Karpas-422 (cell line): ENCODE measurements at places on chromosomes 3 and 15.

- no peak for DNase-seq
Observed at GRCh38 chr3:142112601-142113000, 36.7 kb downstream of the TFDP2 start.

- DNase-seq: no peak
Observed at GRCh38 chr15:89812847-89813320, 1.8 kb downstream of the ANPEP start.

DNA sequence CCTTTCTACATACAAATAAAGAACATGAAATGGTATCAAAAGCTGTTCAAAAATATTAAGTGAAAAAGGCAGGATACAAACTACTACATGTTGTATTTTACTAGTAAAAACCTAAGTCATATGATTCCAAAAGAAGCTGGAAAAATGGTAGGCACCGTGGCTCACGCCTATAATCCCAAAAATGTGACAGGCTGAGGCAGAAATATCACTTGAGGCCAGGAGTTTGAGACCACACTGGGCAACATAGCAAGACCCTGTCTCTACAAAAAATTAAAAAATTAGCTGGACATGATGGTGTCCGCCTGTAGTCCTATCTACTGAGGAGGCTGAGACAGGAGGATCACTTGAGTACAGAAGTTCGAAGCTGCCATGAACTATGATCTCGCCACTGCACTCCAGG lies 1.7 kb downstream of the EMC7 start:
- no peak for DNase-seq

- no peak for DNase-seq
Observed at GRCh38 chr15:38795471-38796245, 231.0 kb upstream of the RASGRP1 start.

DNA sequence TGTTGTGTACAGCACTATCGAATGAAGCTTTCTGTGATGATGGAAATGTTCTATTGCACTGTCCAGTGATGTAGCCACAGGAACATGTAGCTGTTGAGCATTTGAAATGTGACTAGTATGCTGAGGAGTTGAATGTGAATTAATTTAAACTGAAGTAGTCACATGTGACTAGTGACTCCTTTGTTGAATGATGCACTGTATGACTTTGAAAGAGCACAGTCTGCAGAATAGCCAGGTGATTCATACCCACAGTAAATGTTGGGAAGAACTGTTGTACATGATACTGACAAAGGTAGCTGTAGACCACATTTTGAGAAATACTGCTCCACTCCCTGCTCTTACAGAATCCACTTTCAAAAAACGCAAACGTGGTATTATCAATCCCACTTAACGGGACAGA lies 34.0 kb upstream of the ACTL6A start:
- DNase-seq: no peak

- no peak for DNase-seq
Observed at GRCh38 chr3:147509448-147509847, 100.3 kb downstream of the ZIC1 start.

GRCh38 chr3:152235709-152236298 lies 32.9 kb upstream of the MBNL1 start:
- no peak for DNase-seq

GRCh38 chr3:38554127-38554827 lies 58.1 kb downstream of the EXOG start:
- no peak for DNase-seq

DNA sequence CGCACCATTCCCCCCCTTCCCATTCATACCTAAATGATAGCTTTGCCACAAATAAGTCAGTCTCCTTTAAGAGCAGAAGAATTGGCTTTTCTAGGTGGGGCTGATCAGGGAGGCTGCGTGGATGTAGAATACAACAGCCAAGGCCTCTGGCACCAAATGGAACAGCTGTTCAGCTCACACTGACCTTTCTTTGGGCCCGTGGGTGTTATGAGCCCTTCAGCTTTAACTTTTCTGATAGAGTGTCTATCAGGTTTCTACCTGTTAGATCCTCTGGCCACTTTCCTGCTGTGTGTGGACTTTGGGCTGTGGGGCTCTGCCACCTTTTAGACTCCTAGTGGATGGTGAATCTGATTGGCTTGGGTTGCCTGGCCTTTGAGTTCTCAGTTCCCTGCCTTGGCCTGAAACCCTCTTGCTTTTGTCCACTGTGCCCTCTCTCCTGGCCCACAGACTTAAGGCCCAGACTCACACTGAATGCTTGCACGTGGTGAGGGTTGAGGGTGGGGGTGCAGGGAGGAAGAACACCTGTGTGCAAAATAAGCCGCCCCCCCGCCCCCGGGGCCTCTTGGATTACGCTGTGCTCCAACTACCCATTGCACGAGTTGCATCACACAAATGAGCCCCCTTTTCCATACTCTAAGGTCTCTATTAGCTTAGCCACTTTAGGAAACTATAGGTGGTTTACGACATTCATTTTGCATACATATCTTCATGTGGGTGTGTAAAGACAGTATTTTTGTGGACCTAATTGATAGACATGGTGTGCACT lies 1.3 kb upstream of the RFX7 start:
- peak; percentile 95 for DNase-seq

GRCh38 chr3:133570937-133571320 lies 2.6 kb upstream of the CDV3 start:
- no peak for DNase-seq

- no peak for DNase-seq
Observed at GRCh38 chr3:195227871-195228270, 43.1 kb downstream of the XXYLT1 start.

GRCh38 chr15:35043373-35044095 lies 41.6 kb downstream of the NANOGP8 start:
- peak; percentile 77 for DNase-seq

DNA sequence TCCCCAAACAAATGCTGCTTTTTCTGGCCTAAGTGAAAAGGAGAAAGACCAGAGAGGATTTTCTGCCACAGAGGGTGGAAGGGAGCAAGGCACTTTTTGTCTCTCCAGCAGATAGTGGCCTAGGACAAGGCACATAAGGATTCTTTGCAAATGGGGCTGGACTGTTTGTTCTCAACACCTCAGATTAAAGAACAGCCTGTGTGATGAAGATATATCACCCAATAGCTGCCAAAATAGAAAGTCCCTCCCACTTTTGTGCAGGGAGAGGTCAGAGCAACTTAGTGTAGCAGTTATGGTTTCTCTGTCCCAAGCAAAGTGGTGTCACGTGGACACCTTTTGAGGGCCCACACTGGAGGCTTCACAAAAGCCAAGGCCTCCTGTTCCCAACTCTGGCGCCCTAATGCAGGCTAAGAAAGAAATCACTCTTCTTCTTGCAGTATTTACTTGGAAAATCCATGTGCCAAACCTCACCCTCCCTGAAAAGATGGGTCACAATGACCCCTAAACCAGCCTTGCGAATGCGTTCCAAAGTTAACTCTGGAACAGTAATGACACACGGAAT lies 84.9 kb downstream of the LRIG1 start:
- DNase-seq: peak; percentile 61

DNA sequence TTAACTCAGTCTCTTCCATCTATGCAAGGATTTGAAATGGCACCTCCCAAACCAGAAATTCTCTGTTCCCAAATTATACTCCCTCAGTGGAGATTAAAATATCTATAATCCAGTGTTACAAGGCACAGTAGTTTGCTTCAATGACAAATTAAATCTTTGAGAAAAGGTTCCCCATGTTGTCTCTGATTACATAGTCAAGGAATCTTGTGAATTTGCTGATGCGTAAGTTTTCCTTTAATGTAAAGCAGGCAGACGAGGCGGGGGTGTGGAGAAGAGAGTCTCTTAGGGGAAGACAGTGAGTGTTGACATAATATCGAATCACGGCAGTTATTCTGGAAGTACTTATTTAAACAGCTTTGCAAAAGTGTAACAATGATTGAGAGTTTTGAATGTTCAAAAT lies 236.4 kb upstream of the RARB start:
- no peak for DNase-seq

DNA sequence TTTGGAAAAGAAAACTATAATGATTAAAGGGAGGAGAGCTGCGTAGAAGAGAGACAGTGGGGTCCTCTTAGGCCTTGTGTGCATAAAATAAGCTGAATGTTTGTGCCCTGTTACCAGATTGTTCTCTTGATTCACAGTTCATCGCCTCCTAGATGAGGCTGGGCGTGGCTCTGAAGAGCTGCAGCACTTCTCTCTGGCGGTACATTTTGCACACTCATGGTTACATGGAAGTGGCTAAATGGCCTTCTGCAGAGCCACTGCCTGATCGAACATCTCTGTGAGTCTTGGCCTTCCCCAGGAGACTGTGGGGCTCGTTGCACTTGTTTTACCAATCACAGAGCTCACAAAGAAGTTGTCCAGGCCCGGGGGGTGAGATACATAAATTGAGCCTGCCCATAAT lies 208.8 kb downstream of the GABRG3 start:
- no peak for DNase-seq

DNA sequence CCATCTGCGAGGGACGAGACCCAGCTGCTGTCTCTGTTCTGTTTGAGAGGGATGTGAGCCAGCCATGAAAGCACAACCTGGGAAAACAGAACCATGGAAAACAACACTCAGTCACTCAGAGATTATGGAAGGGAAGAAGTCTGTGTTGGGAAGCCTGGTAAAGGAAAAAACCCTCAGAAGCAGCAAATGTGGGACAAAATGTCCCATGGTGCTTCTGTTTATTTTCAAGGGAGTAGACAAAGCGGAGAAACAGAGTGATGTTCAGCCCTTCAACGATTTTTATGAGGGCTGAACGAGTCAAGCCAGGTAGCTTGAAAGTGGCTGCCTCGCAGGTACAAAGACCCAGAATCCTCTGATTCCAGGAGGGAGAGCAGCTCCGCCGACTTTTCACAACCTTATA lies 59.3 kb downstream of the DCLK3 start:
- DNase-seq: no peak

- DNase-seq: no peak
Observed at GRCh38 chr15:67105991-67106763, 40.8 kb downstream of the SMAD3 start.

- no peak for DNase-seq
Observed at GRCh38 chr3:113084777-113085176, 94.0 kb downstream of the GTPBP8 start.

GRCh38 chr3:100103558-100104441 lies 10.5 kb downstream of the FILIP1L start:
- DNase-seq: peak; percentile 64

DNA sequence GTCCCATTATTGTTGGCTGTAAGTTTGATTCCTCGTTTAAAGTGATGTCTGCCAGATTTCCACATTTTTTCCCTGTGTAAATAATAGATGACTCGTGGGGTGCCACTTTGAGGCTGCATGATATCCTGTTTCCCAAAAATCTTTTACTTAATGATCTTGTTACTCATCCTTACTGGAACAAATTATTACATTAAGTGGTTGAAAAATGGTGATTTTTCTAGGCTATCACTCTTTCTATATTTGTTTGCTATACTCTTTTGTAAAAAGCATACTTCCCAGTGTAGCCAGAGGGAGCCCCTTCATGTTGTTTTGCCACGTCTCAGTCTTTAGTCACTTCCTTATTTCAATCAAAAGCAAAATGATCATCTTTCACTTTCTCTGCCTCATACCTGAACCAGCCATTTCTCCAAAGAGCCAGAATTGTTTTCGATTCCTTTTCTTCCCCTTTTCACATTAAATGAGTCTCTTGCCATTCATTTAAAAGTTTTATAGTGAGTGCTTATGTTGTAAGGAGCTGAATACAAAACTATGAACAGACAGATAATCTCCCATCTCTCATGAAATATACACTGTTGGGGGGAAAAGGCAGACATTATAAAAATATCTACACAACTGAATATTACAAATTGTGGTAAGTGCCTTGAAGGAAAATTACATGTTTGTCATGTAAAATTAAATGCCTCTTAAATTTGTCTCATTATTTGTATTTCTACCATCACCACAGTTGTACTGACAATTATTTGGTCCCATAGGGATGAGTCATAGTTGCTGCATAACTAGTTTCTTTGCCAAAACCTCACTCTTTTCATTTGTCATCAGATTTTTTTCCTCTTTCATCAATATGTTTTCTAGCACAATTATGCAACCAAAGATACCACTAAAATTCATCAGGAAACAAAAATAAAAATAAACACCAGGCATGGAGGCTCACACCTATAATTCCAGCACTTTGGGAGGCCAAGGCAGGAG lies 41.5 kb downstream of the ADGRG7 start:
- DNase-seq: peak; percentile 56

- no peak for DNase-seq
Observed at GRCh38 chr3:133991209-133991608, 38.5 kb downstream of the SLCO2A1 start.

DNA sequence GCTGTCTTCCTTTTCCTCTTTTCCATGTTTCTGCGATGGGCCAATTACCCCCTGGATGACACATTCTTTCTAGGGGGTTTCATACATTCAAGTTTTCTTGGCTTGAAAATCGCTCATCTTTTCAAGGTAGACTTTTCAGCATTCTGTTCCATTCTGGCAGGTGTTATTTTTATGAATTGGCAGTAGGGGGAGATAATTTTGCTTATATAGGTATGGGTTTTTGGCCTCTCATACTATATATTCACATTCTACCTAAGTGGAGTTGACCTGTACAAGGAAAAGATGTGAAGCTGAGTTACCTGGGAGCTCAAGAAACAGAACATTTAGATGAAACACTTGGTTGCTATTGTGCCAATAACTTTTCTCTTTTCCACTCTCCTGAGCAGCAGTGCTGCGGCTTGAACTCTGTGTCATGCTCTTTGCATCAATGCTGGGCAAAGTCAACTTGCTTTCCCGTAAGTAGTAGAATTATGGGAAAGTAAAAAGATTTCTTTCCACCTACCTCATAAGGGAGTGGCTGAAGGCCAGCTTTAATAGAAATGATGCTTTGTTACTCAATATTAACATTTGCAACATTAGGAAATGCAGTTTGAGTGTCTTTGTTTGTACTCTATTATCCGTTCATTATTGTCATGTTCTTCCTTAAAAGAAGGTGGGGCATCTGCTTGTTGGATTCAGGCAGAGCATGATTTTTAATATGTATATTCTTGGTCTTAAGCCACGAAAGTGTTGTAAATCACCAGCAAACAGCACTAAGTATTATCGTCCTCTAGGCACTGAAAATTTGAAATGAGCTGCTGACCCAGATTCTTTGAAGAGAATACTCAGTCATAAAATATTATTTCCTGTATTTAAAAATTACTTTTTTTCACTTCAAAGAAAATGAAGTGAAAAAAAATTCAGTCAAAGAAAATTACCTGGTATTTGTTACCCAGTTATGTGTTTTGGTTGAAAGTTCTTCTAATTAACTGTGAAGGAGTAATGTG lies 27.7 kb upstream of the MFSD1 start:
- DNase-seq: no peak

DNA sequence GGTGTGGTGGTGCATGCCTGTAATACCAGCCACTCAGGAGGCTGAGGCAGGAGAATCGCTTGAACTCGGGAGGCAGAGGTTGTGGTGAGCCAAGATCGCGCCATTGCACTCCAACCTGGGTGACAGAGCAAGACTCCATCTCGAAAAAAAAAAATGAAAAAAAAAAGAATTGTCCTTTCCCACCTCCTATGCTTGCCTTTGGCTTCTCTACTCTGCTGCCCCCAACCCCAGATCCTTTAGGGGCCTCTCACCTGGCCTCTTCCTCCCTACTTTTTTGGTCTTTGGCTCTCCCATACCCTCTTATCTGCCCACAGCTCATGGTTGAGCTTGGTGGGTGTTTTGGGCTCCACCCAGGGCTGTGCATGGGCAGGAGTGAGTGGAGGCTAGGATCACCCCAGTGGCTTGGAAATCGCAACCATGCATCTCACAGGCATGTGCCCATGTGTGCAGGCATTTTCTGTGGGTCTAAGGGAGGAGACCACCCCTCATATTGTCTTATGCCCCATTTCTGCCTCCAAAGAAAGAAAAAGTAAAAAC lies 2.1 kb upstream of the SHISA5 start:
- DNase-seq: no peak

- DNase-seq: no peak
Observed at GRCh38 chr15:74272812-74273211, 36.7 kb downstream of the CCDC33 start.

GRCh38 chr15:40852529-40852928 lies 8.7 kb downstream of the SPINT1 start:
- DNase-seq: no peak

GRCh38 chr3:184156522-184156955 lies 1.4 kb downstream of the DVL3 start:
- DNase-seq: peak; percentile 56
